Left ventricle myocardium superior (tissue), 1 donor: ENCODE measurements at places on chromosomes 6 and 20.

- no peak for DNase-seq
These were observed 21.4 kb downstream of the TTBK1 start for GRCh38 chr6:43264599-43265145.

DNA sequence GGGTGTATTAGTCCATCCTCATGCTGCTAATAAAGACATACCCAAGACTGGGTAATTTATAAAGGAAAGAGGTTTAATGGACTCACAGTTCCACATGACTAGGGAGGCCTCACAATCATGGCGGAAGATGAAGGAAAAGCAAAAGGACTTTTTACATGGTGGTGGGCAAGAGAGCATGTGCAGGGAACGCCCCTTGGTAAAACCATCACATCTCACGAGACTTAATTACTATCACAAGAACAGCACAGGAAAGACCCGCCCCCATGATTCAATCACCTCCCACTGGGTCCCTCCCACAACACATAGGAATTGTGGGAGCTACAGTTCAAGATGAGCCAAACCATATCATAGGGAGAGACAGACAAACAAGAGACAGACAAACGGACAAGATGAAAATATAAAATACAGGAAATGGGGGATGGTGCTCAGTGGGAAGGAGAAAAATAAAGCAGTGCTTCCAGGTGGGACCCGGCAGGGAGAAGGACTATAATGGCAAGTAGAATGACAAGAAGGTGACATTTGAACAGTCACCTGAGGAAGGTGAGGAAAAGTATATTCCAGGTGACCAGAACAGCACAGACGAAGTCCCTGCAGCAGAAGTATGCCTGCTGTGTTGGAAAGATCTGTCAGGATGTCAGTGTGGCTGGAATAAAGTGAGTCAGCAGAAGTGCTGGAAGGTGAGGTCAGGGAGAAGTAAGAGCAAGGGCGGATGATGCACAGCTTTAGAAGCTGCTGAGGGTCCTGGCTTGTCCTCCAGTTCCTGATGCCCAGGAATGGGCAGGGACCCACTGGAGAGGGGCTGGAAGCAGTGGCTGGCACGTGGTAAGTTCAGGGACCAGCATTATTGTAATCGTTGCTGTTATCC, 61.1 kb downstream of the SLC2A10 start:
- DNase-seq, result no peak

- DNase-seq, result no peak
These were observed 24.8 kb upstream of the FOXQ1 start for GRCh38 chr6:1287103-1287591.

DNA sequence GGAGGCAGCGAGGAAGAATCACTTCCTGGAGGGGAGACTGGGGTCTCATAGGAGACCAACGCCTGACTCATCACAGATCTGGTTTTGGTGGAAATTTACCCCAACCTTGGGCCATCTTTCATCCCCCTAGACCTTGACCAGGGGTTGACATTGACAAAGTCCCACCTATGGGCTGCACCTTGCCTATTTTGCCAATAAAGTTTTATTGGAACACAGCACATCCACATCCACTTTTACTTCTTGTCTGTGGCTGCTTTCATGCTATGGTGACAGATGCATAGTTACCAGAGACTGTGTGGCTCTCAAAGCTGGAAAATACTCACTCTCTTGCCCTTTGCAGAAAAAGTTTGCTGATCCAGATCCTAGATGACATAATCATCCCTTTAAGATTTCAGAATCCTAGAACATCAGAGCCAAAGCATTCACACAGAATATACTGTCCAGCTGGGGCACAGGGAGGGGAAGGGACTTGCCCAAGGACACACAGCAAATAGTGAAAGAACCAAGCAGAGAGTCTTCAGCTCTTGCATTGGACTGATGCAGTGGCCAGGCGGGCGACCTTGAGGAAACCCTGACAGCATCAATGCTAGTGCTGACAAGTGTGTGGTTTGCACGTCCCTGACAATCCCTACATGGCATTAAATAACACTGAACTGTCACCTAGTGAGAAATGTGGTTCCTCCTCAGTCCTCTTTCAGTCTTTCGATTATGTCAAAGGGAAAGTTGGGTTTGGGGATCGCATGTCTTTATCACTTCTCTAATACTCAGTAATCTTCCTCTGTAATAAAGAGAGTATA, 41.2 kb downstream of the CD40 start:
- DNase-seq, result no peak

- no peak for DNase-seq
These were observed 443.8 kb upstream of the GJE1 start for GRCh38 chr6:141688916-141689315.

GRCh38 chr20:58218665-58219341, 9.7 kb downstream of the ANKRD60 start:
- DNase-seq, result no peak

DNA sequence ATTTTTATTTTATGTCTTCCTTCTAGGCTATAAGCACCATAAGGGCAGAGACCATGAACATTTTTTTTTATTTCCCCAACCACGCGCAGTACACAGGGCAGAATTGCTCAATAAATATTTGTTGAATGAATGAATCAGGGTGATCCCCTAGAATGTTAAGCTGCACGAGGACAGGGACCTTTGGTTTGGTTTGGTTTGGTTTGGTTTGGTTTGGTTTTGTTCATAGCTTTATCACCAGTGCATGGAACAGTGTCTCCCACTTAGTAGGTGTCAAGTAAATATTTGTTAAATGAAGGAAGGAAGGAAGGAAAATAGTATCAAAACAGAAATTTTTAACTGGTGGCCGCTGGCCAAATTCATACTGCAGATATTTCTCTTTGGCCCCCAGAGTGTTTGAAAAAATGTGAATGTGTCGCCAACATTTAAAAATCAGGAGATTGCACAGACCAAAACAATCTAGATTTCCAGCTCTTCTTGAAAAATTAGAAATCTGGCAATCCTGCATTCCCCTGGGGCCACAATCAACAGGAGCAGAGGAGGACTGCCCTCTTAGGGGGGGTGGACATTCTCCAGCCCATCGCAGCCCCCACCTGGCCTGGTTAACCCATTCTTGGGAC, 205.3 kb downstream of the EYA2 start:
- DNase-seq, result peak; percentile 47
